ENCODE measurements at places on chromosomes 5 and 9. TPM values are rescaled to one million over a fixed set of nuclear protein-coding genes. Genes with fewer than 3 reads are reported as not detected.

The HMMR gene
- 1.3 TPM for total RNA-seq

The C8G gene
- total RNA-seq = 1.2 TPM

The CDO1 gene
- 6.9 TPM for total RNA-seq

The LURAP1L gene
- 87.6 TPM for total RNA-seq

The SPAAR gene
- total RNA-seq = 0.17 TPM

The OTULINL gene
- total RNA-seq = 0.17 TPM

The KIF20A gene
- 23.8 TPM for total RNA-seq

The NUP214 gene
- total RNA-seq = 12.2 TPM

The OBP2B gene
- not detected for total RNA-seq

The PCDHB11 gene
- 0.77 TPM for total RNA-seq

The MCTP1 gene
- 3.6 TPM for total RNA-seq

The INVS gene
- total RNA-seq = 45.4 TPM

The CCL28 gene
- 2.8 TPM for total RNA-seq

The SPATA31D4 gene
- not detected for total RNA-seq

The KLHL3 gene
- 2.3 TPM for total RNA-seq

The FAM200C gene
- total RNA-seq = 4.9 TPM

The ZNF883 gene
- 6.2 TPM for total RNA-seq

The INSYN2B gene
- 3.6 TPM for total RNA-seq

The ADAMTSL1 gene
- total RNA-seq = 27.9 TPM

The C9orf153 gene
- total RNA-seq = 0.51 TPM

The SHISAL2B gene
- total RNA-seq = not detected

The AP3B1 gene
- total RNA-seq = 56.2 TPM

The PDE4D gene
- 8.3 TPM for total RNA-seq

The ACOT12 gene
- 2.0 TPM for total RNA-seq

The SLC2A8 gene
- total RNA-seq = 11.4 TPM

The DMRT3 gene
- total RNA-seq = not detected

The LRRC19 gene
- total RNA-seq = not detected

The MTX3 gene
- total RNA-seq = 18.0 TPM

The FBN2 gene
- 80.1 TPM for total RNA-seq

The CTNND2 gene
- not detected for total RNA-seq

The OLFM1 gene
- total RNA-seq = 2.0 TPM

The PCDHB4 gene
- total RNA-seq = 0.50 TPM

The STOM gene
- 248 TPM for total RNA-seq

The SPINK7 gene
- not detected for total RNA-seq

The RAB14 gene
- 18.5 TPM for total RNA-seq

The MPDZ gene
- 59.1 TPM for total RNA-seq

The SGCD gene
- 67.5 TPM for total RNA-seq

The TAS2R1 gene
- not detected for total RNA-seq

The TMC1 gene
- total RNA-seq = not detected

The BARHL1 gene
- not detected for total RNA-seq

The HK3 gene
- under 0.01 TPM for total RNA-seq

All from fibroblast of lung (primary cell).